ENCODE measurements at places on chromosomes 6 and 20.

DNA sequence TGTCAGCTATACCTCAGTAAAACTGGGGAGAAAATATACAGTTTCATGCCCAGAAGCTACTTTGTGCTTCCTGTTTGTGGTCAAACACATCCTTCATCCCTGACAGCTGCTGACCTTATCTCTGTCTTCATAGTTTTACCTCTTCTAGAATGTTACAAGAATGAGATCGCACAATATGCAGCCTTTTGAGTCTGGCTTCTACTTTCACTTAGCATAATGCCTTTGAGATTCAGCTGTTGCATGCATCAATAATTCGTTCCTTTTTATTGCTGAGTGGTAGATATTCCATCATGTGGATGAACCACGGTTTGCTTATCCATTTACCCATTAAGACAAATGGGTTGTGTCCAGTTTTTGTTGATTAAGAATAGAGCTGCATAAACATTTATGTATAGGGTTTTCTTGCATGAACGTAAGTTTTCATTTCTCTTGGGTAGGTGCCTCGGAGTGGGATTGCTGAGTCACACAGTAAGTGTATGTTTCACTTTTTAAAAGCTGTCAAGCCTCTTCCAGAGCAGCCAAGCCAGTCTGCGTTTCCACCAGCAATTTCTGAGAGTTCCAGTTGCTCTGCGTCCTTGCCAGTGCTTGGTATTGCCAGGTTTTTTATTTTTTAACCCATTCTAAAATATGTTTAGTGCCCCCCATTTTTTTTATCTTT is 86.6 kb upstream of the PAX1 start:
- DNase-seq: peak; percentile 12

DNA sequence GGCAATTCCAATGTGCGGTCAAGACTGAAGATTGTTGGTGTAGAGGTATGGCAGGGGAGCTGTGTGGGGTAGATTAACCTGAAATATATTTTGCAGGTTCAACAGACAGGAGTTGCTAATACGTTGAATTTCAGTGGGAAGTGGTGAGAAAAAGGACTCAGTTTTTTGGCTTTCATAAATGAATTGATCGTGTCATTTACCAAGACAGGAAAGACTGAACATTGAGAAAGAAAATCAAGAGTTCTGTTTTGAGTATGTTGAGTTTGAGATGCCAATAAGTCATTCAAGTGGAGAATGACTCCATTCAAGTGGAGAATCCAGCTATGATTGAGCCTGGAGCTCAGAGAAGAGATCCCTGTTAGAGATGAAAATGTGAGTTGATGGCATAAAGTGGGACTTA is 31.1 kb downstream of the NFYA start:
- DNase-seq: no peak

DNA sequence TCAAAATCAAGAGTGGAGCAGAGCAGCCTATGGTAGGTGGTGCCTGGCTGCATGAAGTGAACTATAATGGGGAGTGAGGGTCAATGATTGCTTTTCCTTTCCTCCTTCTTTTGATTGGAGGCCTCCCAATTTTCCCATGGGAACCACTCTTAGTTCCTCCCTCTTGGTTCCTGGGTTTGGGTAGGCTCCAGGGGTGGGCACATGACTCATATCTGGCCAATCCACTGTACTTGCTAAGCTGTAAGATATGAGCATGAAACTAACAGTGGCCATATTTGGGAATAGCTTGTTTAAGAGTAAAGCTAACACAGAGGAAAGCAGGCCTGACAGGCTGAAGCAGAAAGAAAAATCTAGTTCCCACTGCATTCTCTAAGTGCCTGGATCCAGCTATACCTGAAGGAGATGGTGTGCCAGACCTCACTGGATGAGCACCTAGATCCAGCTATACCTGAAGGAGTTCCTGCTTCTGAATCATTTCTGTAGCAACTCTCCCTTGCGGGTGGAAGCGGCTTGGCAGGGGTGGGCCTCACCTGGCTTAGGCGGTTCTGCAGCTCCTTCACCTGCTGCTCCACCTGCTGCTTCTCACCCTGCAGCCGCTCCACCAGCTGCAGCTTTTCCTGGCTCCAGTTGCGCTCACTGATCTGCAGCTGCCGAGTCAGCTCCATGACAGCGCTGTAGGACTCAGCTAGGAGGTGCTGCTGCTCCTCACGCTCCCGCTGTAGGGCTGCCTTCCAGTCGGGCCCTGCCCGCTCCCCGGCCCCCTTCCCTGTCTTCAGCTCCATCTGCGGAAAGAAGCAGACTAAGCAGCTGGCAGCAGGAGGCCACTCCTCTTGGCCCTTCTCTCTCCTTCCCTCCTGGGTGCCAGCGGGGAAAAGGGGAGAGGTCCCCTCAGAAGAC is 29.0 kb upstream of the DSN1 start:
- DNase-seq: no peak

DNA sequence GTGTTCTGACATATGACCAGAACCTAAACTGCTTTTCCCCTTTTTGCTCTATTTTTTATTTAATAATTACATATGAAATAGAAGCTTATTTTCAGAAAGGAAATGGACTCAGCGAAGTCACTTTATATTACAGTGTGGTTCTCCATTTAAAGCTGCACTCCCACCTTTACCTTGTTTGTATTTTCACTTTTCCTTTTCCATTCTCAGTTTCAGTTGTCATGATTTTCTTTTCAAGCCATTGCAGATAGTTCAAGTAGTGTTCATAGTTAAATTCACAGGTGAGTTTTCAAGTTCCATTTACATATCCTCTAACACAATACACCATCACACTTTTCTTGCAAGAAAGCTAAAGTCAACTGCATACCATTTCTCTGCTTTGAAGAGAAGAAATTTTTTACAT is 400.2 kb downstream of the HACE1 start:
- no peak for DNase-seq

DNA sequence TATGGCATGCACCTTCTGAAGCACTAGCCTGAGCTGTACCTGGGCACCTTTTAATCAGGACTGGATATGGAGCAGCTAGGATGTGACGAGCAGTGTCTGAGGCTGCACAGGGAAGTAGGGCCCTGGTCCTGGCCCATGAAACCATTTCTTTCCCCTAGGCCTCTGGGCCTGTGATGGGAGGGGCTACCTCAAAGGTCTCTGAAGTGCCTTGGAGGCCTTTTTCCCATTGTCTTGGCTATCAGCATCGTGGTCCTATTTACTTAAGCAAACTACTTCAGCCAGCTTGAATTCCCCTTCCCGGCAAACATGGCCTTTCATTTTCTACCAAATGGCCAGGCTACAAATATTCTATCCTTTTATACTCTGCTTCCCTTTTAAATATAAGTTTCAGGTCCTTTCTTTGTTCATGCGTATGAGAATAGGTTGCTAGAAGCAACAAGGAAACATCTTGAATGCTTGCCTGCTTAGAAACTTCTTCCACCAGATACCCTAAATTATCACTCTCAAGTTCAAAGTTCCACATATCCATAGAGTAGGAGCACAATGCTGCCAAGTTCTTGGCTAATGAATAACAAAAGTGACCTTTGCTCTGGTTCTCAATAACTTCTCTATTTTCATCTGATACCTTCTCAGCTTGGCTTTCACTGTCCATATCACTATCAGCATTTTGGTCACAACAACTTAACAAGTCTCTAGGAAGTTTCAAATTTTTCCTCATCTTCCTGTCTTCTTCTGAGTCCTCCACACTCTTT is 673.1 kb downstream of the HTR1B start:
- DNase-seq: no peak

GRCh38 chr20:25299806-25300205 is 51.9 kb downstream of the PYGB start:
- DNase-seq: no peak

- no peak for DNase-seq
Observed at GRCh38 chr6:16774437-16774836, 13.2 kb upstream of the ATXN1 start.

GRCh38 chr20:50398471-50398820 is 111.7 kb upstream of the PTPN1 start:
- DNase-seq: no peak

GRCh38 chr6:29656798-29657197 is at the start of gene MOG:
Gene MOG, plus strand, starts transcription at chr6:29657092. Its CDS starts 118 bp downstream, at chr6:29657210.
- no peak for DNase-seq

DNA sequence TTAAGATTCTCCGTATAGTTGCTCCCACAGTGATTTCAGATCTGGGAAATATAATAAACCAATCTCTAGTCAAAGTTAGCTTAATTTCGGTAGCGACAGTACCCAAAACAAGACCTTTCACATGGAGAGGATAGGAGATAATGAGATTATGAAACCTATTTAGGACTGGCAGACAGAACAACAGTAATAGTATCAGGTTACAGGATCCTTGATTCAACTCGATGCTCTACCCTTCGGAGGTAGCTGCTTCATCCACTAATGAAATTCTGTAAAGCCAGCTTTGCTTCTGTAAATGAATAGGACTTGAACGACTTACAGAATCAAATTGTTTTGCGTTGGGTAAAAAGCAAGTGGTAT is 534 bp upstream of the AKIRIN2 start:
- DNase-seq: no peak

DNA sequence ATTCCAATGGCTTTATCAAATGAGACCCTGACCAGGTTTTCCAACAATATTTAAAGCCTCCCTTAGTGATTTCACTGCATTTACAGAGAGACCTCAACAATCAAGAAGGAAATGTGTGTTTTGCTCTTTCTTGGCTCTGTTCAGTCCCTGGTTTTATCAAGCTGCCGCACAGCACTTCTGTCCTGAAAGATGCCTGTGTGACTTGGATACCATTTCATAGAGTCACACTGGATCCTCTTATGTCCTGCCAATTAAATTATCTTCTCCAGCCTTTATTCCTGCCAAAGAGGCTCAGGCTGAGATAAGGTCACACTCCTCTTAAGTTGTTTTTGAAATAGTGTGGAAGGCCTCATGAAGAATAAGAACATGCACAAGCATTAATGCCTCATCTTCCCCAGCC is 197.0 kb upstream of the RNF217 start:
- no peak for DNase-seq

- no peak for DNase-seq
Observed at GRCh38 chr6:37985355-37985754, 165.8 kb downstream of the ZFAND3 start.

- DNase-seq: no peak
Observed at GRCh38 chr20:9660236-9660868, 146.0 kb downstream of the LAMP5 start.

DNA sequence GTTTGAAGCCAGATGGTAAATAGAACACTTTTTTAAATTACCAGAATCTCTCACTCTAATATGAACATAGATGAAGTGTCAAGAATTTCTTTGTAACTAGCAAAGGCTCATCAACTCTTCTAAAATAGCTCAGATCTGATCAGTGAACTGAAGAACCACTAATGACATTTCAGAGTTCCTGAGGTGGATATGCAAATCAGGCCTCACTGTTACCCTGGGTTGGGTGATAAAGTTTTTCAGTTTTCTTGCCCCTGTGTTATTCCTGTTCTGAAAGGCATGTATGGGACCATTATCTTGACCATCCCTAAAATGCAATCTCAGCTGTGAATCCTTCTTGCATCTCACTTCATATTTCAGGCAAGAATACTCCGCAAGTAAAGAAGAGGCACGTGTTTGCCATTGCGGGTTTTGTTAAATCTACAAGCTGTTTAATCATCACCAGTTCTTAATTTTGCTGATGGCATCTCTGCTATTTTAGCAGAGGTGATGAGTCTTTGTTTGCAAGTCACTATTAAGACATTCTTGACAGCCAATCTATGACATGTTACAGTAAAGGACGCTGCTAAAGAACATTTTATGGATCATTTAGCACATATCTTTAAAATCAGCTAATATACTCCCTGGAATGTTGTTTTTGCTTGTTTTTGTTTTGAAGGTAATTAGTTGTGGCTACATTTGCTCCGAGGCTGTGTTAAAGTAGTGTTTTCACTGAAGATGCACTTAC is 47.9 kb downstream of the KHDC1L start:
- peak; percentile 31 for DNase-seq

- no peak for DNase-seq
Observed at GRCh38 chr6:118736440-118736839, 85.0 kb upstream of the CEP85L start.

DNA sequence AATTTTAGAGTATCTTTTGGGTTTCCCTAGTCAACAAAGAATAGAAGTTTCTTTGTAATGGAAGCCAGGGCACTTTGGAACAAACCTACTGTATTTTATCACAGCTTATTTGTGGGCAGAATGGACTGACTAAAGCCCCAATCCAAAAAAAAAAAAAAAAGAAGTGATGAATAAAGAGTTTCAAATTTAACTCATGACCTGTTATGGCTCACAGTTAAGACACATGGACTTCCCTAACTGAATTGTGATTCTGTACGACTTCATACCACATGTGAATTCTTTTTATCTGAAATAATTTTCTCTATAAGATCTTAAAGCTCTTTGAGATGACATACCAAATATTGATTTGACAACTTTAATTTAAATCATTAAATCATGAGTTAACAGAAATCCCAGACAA is 77.2 kb downstream of the FILIP1 start:
- no peak for DNase-seq

DNA sequence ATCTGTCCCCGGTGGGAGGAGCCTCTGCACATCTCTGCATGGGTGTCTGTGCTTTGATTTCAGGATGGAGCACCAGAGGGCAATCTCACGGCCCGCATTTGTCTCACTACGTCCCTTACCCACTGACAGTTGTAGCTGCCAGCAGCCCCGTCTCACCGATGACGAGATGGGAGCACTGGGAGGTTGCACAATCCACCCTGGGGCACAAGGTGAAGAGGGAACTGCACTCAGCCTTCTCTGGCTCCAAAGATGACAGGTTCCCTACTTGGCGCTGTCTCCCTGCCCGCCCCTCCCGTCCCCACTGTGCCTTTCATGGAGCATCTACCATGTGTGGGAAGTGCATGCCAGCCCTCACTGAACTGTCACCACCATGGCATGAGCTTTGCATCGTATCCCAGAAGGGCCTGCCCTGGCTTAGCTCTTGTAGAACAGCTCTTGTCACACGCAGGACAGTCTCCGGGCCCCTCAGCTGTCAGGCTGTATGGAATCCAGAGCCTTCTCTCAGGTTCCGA is 99.9 kb upstream of the PMEPA1 start:
- no peak for DNase-seq

DNA sequence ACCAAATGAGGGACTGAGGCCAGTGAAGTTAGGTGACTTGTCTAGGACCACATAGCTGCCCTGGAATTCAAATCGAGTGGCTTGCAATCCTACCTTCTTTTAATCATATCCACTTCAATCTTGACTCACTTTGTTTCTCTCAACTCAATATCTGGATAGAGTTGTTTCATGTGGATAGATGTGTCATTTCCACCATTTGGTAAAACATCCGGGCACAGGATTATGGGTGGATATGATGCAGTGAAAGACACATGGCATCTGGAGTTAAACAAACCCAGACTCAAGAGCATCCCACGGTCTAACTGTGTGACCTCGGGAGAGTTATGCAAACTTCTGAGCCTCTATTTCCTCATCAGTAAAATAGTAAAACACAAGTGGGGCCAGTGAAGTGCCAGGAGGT is 103.6 kb upstream of the CNKSR3 start:
- DNase-seq: no peak

GRCh38 chr6:10407018-10407673 is 7.7 kb downstream of the TFAP2A start:
- no peak for DNase-seq

DNA sequence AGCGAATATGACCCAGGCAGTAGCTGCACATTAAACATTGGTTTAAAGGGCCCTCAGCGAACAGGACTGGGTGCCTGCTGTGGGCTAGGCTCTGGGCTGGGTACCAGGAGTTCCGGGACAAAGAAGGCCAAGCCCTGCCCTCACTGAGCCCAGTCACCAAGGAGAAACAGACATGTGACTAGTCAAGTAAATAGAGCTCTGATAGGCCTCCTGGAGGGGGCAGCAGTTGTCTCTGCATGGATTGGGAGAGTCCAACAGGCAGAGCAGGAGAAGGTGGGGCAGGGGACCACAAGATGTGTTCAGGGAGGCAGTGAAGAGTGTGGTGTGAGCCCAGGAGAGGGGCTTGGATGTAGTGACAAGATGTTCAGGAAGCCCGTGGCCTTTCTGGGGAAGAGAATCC is 3.1 kb downstream of the HM13 start:
- no peak for DNase-seq

- DNase-seq: no peak
Observed at GRCh38 chr6:79812195-79812594, 135.2 kb downstream of the ELOVL4 start.
